ENCODE measurements at places on chromosomes 13 and 19.
A peak's percentile ranks its signal among the peaks of the same experiment; 100 is the strongest.

DNA sequence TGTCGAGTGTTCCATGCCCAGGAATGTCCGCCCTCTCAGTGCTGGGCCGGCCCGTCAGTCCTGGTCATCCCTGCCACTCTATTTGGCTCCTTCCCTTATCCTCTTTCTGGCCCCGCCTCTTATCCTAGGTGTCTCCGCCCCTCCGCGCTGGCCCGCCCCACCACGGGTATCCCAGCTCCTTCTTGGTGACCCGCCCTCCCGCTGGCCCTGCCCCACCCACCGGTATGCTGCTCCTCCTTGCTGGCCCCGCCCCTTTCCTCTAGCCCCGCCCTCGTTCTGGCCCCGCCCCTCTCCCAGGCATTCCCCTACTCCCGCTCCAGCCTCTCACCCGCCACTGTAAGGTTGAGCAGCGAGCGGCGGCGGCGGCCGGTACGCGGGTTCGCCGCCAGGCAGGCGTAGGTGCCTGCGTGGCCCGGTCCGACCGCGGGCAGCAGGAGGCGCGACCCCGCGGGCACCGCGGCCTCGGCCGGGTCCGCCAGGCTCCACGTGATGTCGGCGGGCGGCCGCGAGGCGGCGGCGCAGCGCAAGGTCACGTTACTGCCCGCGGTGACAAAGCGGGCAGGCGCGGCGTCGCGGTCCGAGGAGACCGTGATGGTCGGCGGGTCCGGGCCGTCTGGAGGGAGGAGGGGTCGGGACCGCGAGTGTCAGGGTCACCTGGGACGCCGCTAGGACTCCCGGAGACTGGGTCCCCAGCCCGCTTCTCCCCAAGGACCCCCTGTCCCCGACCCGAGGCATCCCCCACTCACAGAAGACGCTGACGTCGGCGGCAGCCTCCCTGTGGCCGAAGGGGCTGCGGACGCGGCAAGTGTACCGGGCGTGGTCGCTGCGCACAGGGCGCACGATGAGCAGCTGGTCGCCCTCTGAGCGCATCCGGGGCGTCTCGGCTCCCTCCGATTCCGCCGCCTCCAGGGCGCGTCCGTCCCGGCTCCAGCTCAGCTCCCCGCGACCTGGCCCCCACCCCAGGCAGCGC, 2.0 kb downstream of the VSIG10L start:
- DNase-seq: peak; percentile 87

GRCh38 chr13:110907951-110908898, 6.6 kb downstream of the ANKRD10 start:
- DNase-seq: no peak

GRCh38 chr13:109172136-109172535, 542.7 kb downstream of the MYO16 start:
- no peak for DNase-seq

GRCh38 chr13:103031332-103031873, 34.8 kb downstream of the SLC10A2 start:
- DNase-seq: no peak

- peak; percentile 81 for DNase-seq
Measured at GRCh38 chr19:38394488-38394887, 6.0 kb downstream of the SPRED3 start.

GRCh38 chr19:48623556-48624066, 4.3 kb downstream of the SPHK2 start:
- no peak for DNase-seq
